ENCODE measurements at places on chromosomes 7 and 10.
A peak's percentile ranks its signal among the peaks of the same experiment; 100 is the strongest.

GRCh38 chr10:77383861-77384553 is 253.6 kb downstream of the KCNMA1 start:
- DNase-seq: no peak

DNA sequence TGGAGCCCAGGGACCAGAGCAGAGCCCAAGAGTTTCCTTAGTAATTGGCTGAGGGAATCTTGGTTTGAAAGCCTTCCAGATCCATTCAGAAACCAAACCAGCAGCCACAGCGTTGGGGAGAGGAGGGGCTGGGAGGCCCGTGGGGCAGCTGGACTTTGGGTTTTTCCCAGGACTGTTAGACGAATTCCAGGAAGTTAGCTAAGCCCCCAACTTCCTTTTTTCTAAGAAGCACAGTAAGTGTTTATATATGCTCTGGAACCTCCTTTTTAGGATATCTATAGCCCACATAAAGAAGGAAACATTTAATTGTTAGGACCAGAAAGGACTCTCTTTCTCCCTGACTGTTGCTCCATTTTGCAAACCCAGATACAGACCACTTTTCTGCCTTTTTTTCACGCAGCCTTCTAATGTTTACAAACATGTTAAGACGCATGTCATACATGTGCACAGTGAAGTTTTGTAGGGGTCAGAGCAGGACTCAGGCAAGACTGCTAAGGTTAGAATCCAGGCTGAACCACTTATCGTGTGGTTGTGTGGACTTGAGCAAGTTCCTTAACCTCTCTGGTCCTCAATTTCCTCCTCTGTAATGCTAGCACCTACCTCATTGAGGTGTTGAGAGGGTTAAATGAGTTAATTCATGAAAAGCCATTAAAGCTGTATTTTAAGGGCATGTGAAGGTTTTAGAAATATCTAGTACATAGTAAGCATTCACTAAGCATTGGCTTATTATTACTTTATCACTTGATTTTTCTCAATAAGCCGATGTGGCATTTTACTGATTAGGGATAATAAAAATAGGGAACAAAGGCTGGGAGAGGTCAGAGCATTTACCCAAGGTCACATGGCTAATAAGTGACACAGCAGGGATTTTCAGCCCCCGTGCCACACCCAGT is 42.4 kb downstream of the TBATA start:
- no peak for DNase-seq

GRCh38 chr10:128210215-128211063 is 84.2 kb upstream of the MKI67 start:
- peak; percentile 41 for DNase-seq

DNA sequence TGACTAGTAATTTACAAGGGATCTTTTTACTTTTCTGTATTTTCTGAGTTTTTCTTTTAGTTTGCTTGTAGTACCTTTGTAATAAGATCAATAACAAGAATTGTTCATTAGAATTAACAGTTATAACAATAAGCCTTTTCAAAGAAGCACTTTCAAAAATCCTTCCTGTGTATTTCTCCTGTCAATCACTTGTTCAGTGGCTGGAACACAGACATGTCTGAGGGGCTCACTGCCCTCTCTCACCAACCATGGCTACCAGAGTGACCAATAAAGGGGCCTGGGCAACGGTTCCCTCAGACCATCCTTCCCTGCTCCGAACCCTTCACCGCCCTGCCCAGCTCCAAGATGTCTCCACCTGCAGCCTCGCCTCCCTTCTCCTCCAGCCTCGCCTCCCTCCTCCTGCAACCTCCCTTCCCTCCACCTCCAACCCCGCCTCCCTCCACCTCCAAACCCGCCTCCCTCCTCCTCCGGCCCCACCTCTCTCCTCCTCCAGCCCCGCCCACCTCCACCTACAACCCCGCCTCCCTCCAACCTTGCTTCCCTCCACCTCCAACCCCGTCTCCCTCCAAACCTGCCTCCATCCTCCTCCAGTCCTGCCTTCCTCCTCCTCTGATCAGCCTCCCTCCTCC is 353.4 kb downstream of the TNS3 start:
- DNase-seq: peak; percentile 19

- DNase-seq: no peak
These were observed 20.7 kb downstream of the TSPAN13 start for GRCh38 chr7:16774294-16774693.

GRCh38 chr10:62560201-62560819 is 186.1 kb downstream of the ZNF365 start:
- DNase-seq: no peak

DNA sequence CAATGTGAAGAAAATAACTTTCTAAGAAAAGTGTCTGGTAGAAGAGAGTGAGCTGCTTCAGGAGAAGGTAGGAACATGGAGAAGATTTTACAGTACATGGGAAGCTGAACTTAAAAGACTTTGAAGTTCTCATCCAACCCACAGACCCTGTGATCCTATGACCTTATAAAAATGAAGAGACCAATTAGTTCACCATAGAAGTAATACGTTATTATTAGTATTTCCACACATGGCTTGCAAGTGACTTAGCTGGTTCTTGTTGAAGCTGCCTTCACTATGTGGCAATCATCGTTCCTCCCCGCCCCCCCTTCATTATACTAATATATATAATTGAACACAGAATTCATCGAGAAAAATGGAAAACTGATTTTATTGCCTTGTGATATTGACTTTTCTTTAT is 129.1 kb downstream of the SND1 start:
- no peak for DNase-seq
